ENCODE measurements at places on chromosomes 4 and X. TPM values are rescaled to one million over a fixed set of nuclear protein-coding genes. Genes with fewer than 3 reads are reported as not detected.

IL13RA2 gene
- 0.88 TPM for total RNA-seq

GUF1 gene
- total RNA-seq: 26.9 TPM

DNA sequence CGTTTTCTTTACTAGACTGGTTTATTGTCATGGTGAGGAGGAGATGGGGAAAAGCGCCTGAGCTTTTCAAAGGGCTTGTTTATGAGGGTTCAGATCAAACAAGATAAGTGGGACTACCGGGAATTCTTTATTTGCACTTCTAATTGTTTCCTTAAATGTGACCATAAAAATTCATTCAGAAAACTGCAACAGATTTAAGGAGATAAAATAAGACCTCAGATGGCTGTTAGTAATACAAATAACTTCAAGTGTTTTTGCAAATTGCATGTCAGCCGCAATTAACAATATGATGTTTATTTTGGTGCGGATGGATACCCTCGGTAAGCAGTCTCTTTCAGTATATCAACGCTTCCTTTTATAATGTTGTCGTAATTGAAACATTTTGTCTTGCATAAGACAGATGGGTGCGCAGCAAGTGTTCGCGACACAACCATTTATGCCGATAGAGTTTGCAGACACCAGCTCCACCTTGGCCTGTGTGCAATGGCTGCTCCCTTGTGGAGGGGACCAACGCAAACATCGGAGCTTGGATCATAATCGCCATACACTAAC lies 151.0 kb downstream of the C4orf33 start:
- DNase-seq: no peak

GRCh38 chr4:79759793-79760192 lies 313.2 kb downstream of the ANTXR2 start:
- no peak for DNase-seq

GRCh38 chrX:150968862-150969720 lies 14.0 kb upstream of the HMGB3 start:
- DNase-seq: no peak
